ENCODE measurements at places on chromosomes 1 and 21. TPM values are rescaled to one million over a fixed set of nuclear protein-coding genes. Genes with fewer than 3 reads are reported as not detected.

- no peak overlapping the region for H3K27ac ChIP-seq
- H3K4me1 ChIP-seq: no peaks in the 10 kb centered on the region
- no peaks in the 10 kb centered on the region for H3K27me3 ChIP-seq
- DNase-seq: no peak
Observed at GRCh38 chr1:24248859-24249258, 61.8 kb upstream of the IFNLR1 start.

The RAB3B gene
- total RNA-seq: not detected

The CRYZ gene
- total RNA-seq: 21.8 TPM

The CD1D gene
- 0.16 TPM for total RNA-seq

The CDK11B gene
- 45.4 TPM for total RNA-seq

Measured in naive thymus-derived CD4-positive, alpha-beta T cell (primary cell).